ENCODE measurements at places on chromosomes 2 and 18.
A peak's percentile ranks its signal among the peaks of the same experiment; 100 is the strongest.

- peak; percentile 4 for DNase-seq
Measured at GRCh38 chr18:61435064-61435652, 101.9 kb downstream of the CDH20 start.

DNA sequence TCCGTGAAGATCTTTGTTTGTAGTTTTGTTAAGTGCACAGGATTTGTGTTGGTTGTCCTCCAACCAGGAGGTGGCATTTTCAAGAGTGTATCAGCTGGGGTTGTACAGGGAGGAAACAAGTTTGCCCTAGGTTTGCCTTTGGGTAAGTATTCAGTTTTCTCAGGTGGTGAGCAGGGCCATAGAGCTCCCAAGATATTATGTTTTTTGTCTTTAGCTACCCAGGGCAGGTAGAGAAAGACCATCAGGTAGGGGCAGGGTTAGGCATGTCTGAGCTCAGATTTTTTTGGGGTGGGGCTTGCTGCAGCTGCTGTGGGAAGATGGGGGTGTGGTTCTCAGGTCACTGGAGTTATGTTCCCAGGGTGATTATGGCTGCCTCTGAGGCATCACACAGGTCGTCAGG is 191.6 kb downstream of the DCDC2C start:
- no peak for DNase-seq

GRCh38 chr2:14272396-14273075 is 360.0 kb upstream of the LRATD1 start:
- no peak for DNase-seq

DNA sequence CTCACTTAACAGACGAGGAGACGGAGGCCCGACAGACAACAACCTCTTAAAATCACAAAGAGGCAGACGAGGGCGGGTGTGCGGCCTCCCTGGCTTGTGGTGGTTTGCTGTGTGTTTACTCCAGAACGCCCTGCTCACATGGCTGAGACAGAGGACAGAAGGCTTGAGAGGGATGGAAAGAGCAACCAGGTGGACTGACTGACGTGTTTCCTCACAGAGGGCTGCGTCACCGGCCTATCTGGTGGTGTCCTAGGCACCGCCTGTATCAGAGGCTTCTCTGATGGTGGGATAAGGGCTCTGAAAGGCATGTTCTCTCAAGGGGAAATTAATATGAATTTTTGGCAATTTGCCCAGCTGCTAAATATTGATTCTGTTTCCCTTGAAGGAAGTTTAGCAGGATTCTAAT is 47.0 kb upstream of the RALBP1 start:
- no peak for DNase-seq

DNA sequence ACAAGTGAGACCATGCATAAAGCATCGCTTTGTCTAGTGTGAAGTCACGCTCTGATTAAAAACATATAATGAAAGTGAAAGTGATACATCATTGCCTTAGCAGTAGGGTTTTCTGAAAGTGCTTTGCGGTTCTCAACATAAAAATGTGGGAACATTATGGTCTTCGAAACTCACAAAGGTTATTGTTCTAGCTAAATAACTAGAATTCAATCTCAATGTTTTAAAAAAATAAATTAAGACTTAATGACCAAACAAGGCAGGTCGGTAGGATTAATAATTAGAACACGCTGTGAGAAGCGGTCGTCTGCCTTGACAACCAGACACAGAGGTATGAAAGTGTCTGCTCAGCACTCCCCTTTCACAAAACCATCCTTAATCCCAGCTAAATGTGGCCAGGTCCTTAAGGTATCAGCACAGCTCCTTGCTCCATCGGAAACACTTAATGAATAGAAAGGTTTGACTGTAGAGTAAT is 42.2 kb downstream of the KLHL14 start:
- DNase-seq: peak; percentile 15

- no peak for DNase-seq
Measured at GRCh38 chr2:14565666-14566065, 66.9 kb upstream of the LRATD1 start.

Data from CD4-positive, alpha-beta T cell treated with Interleukin-21 for 1 hour (primary cell).